ENCODE measurements at places on chromosomes 7 and 10.

DNA sequence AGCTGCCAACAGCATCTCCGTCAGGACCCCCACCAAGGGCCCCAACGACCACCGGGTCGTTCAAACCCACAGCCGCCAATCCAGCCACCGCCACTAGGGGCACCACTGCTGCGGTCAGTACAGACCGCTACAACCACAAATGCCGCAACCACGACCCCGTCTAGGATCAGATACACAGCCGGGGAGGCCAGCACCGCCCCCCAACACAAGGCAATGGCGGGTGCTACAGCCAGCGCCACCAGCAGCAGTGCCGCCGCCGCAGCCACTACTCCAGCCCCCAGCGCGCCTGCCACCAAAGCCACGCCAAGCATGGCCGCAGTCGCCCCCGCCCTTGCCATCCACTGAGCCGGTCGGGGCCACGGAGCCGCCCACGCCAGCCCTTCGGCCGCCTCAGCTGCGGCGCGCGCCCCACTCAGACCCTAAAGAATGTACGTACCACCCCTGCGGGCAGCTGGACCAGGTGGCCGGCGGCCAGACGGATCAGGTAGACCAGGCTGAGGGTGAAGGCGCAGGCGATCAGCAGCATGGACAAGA is 473 bp downstream of the CYP51A1 start:
- DNase-seq = peak; percentile 70

DNA sequence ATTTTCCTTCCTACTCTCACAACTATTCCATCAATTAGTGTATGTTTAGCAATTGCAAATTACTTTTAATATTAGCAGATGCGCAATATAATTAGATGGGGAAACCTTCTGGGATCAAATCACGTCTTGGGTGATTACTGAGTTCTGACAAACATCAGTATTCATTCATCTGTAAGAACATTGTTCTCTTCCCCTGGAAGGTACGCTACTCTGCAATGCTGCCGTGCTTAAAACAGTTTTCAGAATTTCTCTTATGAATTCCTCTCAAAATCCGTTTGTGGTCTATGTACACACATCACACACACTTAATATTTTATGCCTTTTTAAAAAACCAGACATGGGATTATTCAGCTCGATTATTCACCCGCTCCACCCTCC is 237.5 kb upstream of the NEBL start:
- DNase-seq = no peak

DNA sequence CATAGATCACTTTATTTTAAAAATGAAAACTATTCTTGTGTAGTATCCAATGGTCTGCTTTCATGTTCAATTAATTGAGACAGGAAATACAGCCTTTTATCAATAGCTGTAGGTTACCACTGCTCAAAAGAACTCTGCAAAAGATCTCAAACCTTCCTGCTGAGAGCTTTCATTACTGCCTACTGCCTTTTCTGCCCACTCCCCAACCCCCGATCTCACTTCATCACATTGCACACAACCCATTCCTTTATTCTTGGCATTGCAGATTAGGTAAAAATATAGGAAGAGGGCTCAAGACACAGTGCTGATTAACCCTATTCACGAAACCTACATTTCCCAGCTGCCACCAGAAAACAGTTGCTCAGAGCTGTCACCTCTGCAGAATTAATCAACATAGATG is 171.4 kb downstream of the BTAF1 start:
- DNase-seq = no peak

DNA sequence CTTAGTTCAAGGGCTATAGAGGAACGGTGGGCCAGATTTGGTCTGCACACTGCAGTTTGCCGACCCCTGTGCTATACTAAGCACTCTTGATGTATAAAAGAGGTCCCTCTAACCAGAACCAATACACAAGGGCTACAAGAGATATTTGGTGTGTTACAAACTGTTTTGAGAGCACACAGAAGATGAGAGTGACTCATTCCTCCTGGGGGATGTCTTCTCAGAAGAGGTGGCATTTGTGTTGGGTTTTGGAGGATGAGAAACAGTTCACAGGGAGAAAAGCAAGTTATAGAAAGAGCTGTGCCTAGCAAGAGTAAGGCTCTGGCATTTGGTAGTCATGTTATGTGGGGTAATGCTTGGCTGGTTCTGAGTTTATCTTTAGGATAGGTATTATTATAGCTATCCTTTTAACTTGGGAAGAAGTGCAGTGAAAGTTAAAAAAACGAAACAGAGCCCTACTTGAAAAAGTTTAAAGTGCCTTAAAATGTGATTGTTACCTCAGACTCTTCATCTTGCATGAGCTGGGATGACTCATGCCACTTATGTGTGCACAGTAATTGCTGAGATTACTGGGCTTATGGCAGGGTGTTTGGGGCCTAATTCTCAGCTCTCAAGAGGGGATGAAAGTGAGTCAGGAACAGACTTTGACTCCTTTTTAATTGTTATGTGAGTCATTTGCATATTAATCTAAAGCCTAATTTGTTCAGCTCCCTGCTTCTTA is 160.4 kb downstream of the KIF20B start:
- no peak for DNase-seq

GRCh38 chr10:101529725-101530553 is 58.1 kb downstream of the POLL start:
- DNase-seq = no peak

DNA sequence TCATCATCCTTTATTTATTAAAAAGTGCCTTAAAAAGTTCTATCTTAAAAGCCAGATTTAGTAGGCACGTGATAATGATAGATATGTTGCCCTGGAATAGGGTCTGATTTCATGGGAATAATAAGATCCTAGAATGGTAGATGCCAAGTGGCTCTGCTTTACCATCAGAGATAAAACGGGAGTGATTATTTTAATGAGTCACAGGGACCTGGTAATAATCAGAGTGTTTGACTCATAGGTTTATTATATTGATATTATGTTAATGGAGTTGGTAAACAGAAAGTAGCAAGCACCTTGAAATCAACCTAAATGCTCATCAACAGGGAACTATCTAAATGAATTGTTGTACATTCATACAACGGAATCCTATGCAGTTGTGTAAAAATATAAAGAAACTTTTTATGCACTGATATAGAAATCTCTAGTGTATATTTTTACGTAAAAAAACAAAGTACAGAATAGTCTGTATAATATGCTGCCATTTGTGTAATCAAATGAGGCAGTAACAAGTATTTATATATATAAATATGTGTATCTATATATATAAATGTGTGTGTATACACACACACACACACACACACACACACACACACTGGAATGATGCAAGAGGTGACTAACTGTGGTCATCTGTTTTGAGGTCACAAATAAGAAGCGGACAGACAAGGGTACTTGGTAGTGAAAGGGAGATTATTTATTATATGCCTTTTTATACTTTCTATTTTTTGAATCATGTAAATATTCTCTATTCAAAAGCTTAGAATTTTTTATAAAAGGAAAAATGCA is 78.6 kb upstream of the DYNC1I1 start:
- no peak for DNase-seq

GRCh38 chr7:70698219-70698832 is 433.6 kb upstream of the GALNT17 start:
- DNase-seq = peak; percentile 47

DNA sequence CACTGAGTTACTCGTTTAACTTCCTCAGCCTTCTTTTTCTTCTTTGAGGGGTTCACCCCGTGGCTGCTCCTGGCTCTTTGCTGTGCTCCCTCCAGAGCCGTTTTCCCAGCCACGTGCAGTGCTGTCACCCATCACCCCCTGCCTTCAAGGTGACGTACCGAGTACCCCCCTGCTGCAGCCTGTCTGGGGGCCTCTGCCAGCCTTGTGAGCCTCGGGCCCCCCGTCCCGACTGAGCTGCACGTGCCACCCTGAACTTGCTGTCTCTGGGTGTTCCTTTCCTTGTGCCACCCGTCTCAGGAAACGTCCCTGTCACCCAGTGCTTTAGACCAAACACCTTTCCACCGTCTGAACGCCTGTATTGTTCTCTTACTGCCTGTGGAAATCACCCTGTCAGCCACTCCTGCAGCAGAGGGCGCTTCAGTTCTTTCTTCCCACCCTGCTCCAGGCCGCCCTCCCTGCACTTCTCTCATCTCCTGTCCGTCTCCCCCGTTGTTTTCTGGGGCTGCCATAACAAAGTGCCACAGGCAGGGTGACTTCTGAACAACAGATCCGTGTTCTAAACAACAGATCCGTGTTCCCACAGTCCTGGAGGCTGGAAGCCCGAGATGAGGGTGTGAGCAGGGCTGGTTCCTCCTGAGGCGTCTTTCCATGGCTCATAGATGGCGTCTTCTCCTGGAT is 44.6 kb downstream of the WDR37 start:
- DNase-seq = no peak

DNA sequence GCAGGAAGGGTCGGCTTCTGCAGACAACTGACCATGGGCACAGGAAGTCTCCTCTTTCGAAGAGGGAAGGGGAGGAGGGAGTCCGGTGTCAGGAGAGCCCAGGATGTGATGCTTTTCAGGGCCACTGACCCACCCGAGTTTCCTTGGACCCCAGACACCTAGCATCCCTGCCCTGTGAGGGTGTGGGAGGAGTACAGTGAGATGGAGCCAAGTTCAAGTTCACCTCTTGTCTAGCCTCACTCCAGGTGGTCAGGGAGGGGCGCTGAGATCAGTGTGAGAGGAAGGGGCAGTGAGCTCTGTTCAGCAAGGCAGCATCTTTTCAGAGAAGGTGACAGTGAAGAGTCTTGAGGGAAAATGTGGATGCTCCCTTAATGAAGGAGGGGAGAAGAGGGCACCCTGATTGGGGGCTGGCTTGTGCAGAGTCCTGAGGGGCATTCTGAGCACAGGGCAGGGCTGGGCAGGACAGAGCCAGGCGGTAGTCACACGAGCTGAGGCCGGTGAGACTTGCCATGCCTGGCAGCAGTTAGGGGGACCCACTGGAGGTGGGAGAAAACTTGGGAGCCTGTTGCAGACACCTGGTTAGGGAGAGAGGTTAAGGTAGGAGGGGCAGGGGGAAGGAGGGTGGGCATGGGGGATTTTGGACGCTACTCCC is 49.7 kb downstream of the ADCY1 start:
- DNase-seq = no peak

GRCh38 chr7:54015251-54015650 is 526.9 kb upstream of the VSTM2A start:
- DNase-seq = no peak

DNA sequence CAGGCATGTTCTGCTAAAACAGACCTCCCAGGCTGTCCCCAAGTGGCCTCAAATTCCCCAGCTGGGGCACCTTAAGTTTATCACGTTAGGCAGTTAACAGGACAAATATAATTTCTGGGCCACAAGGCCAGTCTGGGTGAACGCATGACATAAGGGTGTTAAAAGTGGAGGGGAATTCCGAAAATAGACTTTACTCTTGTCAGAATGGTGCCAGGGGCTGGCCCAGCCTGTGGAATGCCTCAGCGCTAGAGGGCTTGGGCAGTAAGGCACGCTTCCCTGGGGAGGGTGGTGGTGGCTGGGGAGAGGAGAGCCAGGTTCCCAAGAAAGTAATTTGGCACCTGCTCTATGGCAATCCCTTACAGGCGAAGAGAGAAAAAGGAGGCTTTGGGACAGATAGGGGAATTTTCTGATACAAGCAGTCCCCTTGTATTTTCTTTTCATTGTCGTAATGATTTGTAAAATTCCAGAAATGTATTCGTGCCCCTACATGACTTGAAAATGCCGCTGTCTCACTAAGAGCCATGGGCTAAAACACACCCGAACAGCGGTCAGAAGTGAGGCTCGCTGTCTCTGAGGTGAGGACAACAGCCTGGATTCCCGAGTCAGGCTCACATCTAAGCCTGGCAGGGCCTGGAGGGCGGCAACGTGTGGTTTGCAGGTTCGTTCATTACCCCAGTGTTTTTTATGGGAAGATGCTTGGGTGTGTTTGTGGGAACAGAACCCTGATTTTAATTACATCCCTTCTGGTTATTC is 463.2 kb upstream of the GALNT17 start:
- DNase-seq = no peak

- DNase-seq = no peak
Measured at GRCh38 chr7:85765698-85766298, 578.9 kb upstream of the SEMA3D start.
